ENCODE measurements at places on chromosomes 5 and 9.

DNA sequence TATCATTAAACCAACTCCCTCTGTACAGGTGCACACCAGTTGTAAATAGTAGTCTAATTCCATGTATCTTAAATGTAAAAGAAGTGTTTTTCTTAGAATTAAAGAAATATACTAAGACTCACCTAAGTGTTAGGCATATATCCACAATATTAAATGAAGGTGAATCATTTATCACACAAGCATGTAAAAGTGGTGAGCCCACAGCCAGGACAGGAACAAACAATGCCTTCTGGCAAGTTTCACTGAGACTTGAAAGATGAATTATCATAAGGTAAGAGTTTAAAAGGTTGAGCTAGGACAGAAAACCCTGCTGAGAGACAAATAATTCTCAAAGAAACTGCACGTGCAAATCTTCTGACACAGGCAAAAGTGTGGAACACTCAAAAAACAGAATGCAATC, 832.5 kb downstream of the TAF11L14 start:
- no peaks in the 10 kb centered on the region for H3K27me3 ChIP-seq
- no peak for DNase-seq
- no peak overlapping the region for H3K4me3 ChIP-seq

DNA sequence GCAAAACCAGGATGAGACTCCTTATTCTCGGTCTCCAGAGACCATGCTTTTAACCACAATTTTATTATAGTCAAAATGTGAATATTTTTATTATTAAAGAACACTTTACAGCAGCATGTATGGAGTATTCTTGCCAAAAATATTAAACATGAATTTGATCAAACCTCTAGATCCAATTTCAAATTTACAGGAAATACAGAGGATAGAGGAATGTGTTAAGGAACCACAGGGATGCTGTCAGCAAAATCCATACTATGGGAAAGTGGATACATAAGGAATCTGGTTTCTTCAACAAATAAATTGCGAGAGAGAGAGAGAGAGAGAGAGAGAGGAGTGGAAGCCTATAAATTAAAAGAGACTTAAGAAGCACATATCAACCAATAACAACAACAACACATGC, 348.2 kb upstream of the NUDT12 start:
- H3K27ac ChIP-seq, result no peak overlapping the region
- H3K4me3 ChIP-seq, result no peak overlapping the region
- DNase-seq, result no peak
- no peaks in the 10 kb centered on the region for H3K4me1 ChIP-seq

DNA sequence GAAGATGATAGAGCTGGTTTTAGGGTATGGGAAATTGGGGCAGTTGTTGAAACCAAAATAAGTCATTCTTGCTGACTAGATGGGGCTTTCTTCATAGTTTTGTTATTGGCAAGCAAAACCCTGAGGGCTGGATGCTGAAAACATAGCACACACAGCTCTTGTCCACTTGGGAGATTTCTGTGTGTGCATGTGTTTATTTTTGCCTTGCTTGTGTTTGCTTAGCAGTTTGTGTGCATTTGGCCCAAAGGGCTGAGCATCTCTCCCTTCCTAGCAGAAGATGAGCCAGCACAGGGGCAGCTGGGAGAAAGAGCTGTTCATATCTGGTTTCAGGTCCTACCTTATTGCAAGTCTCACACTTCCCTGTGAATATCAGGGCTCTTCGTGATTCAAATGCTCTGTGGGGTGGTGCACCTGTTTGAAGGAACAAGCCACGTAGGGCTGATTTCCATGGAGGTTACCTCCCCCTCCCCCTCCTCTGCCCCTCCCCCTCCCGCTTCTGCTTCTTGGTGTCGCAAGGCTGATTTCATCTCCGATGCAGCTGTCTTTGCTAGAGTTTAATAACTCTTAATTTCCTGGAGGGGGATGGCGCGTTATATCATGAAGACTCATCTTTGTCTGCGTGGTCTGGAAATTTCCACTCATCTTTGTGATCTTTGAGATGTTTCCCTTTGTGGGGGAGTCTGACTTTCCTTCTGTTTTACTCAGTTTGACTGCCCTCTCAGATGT, 296.5 kb downstream of the ARHGAP26 start:
- H3K4me1 ChIP-seq, result peaks cover 10% of the 10 kb centered on the region
- peak; percentile 14 for DNase-seq
- no peaks in the 10 kb centered on the region for H3K27me3 ChIP-seq

- peaks cover under 1% of the 10 kb centered on the region for H3K27me3 ChIP-seq
- no peak overlapping the region for H3K4me3 ChIP-seq
- DNase-seq, result peak; percentile 28
- no peaks in the 10 kb centered on the region for H3K36me3 ChIP-seq
- H3K4me1 ChIP-seq, result no peaks in the 10 kb centered on the region
- no peak overlapping the region for H3K27ac ChIP-seq
These were observed 185.5 kb downstream of the OLFM1 start for GRCh38 chr9:135273008-135273407.

GRCh38 chr5:97874491-97874890, 691.4 kb upstream of the RIOK2 start:
- H3K36me3 ChIP-seq, result no peaks in the 10 kb centered on the region
- no peaks in the 10 kb centered on the region for H3K27me3 ChIP-seq
- no peak overlapping the region for H3K27ac ChIP-seq
- no peaks in the 10 kb centered on the region for H3K4me1 ChIP-seq

DNA sequence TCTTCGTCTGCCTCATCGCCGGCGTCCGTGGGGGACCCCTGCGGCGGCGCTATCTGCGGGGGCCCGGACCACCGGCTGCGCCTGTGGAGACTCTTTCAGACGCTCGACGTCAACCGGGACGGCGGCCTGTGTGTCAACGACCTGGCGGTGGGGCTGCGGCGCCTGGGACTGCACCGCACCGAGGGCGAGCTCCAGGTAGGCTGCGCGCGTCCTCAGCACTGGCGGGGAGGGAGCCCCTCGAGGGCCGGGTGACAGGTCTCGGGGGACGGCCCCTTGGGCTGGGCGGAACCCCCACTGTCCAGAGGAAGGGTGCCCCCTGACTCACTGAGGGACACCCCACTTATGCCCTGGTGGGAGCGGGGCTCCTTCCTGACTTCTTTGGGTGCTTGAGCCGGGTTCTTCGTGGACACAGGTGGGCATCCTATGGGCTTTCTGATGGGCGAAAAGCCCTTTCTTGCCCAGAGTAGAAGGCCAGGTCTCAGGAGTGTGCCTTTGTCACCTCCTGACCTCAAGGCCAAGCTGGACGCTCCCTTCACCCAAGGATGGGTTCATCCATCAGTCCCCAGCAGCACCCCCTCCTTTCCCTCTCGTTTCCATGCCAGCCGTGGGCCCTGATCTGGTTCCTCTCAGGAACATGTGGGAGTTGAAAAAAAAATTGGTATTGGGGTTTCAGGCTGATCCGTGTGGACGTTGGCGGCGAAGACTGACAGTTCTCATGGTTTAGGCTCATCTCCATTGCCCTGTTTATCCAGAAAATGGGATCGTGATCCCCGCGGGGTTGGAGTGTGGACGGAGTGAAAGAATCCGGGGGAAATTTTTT, 564 bp downstream of the SLC25A25 start:
- peaks cover 3% of the 10 kb centered on the region for H3K36me3 ChIP-seq
- H3K4me1 ChIP-seq, result peaks cover 28% of the 10 kb centered on the region
- no peak for DNase-seq
- H3K27ac ChIP-seq, result no peak overlapping the region
- H3K4me3 ChIP-seq, result peak overlapping the region; percentile 84
- no peaks in the 10 kb centered on the region for H3K27me3 ChIP-seq

GRCh38 chr5:141655020-141655419, 3.8 kb upstream of the FCHSD1 start:
- no peak overlapping the region for H3K4me3 ChIP-seq
- peaks cover 10% of the 10 kb centered on the region for H3K4me1 ChIP-seq
- H3K27ac ChIP-seq, result no peak overlapping the region
- no peak for DNase-seq

- H3K27me3 ChIP-seq, result no peaks in the 10 kb centered on the region
- H3K27ac ChIP-seq, result no peak overlapping the region
- H3K4me3 ChIP-seq, result no peak overlapping the region
- no peak for DNase-seq
These were observed 20.5 kb downstream of the ZBTB34 start for GRCh38 chr9:126880947-126881332.

DNA sequence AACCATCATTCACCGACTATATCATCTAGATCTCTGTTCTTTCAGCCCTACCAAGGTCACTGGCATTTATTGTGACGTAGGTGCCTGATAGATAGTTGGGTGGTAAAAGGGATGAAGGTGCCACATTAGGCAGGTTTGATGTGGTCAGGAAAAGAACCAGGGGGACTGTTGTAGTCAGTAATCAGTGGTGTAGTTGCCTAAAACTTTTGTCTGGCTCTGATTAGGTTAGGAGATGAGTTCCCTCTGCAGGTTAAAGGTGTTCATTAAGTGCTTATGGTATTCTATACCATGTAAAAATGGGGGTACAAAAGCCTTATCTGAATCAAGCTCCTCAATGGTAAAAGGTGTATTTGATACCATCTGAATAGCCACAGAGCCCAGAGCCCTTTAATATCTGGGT, 55.6 kb downstream of the KCNN2 start:
- no peaks in the 10 kb centered on the region for H3K4me1 ChIP-seq
- no peaks in the 10 kb centered on the region for H3K36me3 ChIP-seq
- no peak overlapping the region for H3K27ac ChIP-seq

DNA sequence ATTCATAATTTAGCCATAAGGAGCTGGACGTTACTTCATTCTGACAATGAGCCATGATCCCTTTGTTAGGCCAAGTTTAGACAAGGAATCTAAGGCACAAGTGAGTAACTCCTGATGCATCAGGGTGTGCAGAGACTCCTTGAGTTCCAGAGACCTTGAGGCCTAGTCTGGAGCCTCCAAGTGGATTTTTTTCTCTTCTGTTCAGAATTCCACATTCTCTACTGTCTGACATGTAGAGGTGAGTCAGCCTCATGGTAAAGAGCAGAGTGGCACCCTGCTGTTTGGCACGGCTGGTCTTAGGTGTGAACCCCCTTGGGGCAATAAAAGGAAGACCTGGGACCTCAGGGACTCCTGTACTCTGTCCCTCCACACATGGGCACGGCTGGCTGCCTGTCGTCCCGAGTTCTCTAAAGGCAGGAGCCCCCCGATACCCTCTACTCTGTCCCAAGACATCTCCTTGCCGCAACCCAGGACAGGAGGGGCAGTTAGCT, 22.0 kb upstream of the TGFBI start:
- no peak overlapping the region for H3K27ac ChIP-seq
- H3K4me1 ChIP-seq, result peaks cover 7% of the 10 kb centered on the region
- no peak overlapping the region for H3K4me3 ChIP-seq

DNA sequence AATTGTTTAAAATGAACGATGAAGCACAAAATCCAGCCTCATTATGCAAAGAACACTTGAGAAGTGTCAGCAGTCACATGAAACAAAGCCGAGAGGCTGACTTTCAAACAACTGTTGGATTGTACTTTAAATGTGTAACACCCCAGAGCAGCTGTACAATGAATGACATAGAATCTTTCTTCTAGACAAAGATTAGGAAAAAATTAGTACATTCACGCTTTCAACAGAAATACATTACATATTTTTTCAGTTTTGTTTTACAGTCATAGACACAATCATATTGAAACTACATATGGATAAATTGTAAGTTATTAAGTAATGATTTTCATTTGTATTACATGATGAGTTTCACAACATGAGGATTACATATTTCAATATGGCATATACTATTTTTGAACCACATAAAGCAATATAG, 10.6 kb upstream of the AGXT2 start:
- H3K36me3 ChIP-seq, result no peaks in the 10 kb centered on the region
- no peak overlapping the region for H3K27ac ChIP-seq
- H3K4me3 ChIP-seq, result no peak overlapping the region
- no peaks in the 10 kb centered on the region for H3K4me1 ChIP-seq

DNA sequence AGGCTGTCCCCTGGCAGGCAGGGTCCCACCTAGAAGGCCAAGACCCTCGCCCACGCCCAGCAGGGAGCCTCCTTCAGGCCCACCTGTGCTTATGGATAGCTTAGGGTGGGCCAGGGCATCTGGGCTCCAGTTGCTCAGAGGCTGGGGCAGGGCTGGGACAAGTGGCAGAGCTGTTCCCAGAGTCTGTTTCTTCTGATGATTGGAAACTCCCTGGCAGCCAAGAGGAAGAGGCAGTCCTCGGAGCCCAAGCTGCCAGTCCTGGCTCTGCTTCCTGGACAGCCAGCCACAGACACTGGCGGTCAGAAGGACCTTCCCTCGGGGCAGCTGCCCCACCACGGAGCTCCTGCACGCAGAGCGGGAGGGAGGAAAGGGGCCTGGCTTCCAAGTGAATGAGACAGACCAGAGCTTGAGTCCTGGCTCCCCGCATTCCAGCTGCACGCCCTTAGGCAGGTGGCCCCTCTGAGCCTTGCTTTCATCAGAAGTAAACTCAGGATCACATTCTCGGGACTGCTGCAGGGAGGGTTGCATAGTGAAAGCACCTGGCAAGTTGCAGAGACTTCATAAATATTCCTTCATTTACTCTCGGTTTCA, 37.9 kb upstream of the GABRP start:
- H3K36me3 ChIP-seq, result no peaks in the 10 kb centered on the region
- no peak overlapping the region for H3K27ac ChIP-seq
- peaks cover 54% of the 10 kb centered on the region for H3K27me3 ChIP-seq
- H3K4me1 ChIP-seq, result peaks cover 10% of the 10 kb centered on the region
- DNase-seq, result no peak
- no peak overlapping the region for H3K4me3 ChIP-seq

DNA sequence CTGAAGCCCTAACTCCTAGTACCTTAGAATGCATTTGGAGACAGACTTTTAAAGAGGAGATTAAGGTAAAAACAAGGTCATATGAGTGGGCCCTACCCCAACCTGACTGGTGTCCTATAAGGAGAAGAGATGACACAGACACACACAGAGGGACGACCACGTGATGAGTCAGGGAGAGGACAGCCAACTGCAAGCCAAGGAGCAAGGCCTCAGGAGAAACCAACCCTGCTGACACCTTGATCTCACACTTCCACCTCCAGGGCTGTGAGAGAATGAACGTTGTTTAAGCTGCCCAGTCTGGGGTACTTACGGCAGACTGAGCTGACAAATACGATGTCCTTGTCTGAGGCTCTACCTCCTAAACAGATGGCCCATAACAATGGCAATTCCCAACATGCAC, 93.6 kb downstream of the ROR2 start:
- DNase-seq, result no peak
- no peaks in the 10 kb centered on the region for H3K27me3 ChIP-seq
- H3K4me3 ChIP-seq, result no peak overlapping the region

- DNase-seq, result no peak
- H3K27ac ChIP-seq, result no peak overlapping the region
- no peaks in the 10 kb centered on the region for H3K27me3 ChIP-seq
- H3K36me3 ChIP-seq, result peaks cover 64% of the 10 kb centered on the region
These were observed 163.5 kb upstream of the OTULINL start for GRCh38 chr5:14417792-14418765.

All from common myeloid progenitor, CD34-positive (primary cell).